ENCODE measurements at places on chromosomes 3 and 15. TPM values are rescaled to one million over a fixed set of nuclear protein-coding genes. Genes with fewer than 3 reads are reported as not detected.

DNA sequence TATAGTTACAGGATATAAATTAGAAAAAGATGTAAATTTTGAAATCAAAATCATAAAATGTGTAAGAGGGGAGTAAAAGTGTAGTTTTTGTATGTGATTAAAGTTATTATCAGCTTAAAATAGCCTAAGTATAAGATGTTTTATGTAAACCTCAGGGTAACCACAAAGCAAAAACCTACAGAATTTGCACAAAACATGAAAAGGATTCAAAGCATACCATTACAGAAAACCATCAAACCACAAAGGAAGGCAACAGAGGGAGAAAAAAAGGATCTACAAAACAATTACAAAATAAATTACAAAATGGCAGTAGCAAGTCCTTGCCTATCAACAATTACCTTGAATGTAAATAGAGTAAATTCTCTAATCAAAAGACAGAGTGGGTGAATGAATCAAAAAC, 36.7 kb upstream of the MYLK start:
- DNase-seq: no peak

DNA sequence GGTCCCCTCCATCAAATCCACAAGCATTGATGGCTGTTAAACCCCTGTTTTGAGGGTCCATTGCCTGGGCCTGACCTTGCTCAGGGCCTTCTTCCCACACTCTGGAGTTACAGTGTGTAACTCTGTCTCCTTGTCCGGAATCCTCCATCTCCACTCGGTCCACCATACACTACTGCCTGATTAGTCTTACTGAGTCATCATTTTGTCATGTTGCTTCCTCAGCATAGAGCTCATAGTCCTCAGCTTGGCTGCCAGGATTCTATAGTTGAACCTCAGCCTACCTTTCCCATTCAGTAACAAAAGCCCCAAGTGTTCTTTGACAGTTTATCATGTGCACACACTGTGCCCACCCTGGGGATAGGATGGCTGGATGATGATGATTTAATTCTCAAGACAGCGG, 113.0 kb downstream of the PDE8A start:
- DNase-seq: peak; percentile 42

GRCh38 chr3:145355206-145355605, 805.8 kb downstream of the PLOD2 start:
- DNase-seq: no peak

DNA sequence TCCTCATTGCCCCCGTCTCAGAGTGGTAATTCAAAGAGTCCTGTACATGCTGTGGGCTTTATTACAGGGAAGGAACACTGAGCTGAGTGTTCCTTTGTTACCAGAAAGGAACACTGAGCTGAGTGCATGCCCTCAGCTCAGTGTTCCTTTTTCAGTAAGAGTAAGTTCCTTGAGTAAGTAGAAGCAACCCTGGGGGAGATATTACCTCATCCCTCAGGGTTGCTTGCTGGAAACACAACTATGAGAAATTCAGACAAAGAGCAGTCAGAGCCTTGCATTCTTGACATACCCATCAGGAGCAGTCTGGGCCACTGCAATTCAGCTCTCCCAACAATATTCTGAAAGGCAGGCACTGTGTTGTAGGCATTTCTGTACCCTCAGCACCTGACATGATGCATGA, 17.0 kb downstream of the CHRM5 start:
- peak; percentile 84 for DNase-seq

The NANOGP8 gene
- not detected for total RNA-seq

GRCh38 chr3:101803173-101803782, 24.3 kb downstream of the NXPE3 start:
- peak; percentile 84 for DNase-seq

- DNase-seq: peak; percentile 73
Observed at GRCh38 chr3:171783086-171783485, 27.2 kb downstream of the PLD1 start.
